ENCODE measurements at places on chromosomes 1 and 21.

DNA sequence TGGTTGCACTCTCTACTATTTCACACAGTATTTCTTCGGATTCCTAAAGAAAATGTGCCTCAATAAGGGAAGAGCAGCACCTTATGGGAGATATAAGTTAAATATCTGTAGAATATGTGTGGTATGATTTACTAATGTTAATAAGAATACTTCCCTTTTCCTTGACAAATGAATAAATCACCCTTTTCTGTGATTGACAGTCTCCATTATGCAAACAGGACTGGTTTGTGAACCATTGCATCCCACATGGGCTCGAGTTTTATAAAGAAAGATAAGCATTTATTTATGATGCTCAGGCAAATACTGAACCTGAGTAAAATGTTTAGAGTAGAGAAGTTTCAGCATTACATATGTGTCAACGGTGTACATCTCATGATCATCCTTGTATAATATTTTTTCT, 587.7 kb upstream of the BRINP3 start:
- no peak for DNase-seq

- no peak for DNase-seq
Observed at GRCh38 chr1:77956464-77956863, 22.4 kb downstream of the FUBP1 start.

- no peak for DNase-seq
Observed at GRCh38 chr21:31830701-31831100, 42.1 kb upstream of the HUNK start.

DNA sequence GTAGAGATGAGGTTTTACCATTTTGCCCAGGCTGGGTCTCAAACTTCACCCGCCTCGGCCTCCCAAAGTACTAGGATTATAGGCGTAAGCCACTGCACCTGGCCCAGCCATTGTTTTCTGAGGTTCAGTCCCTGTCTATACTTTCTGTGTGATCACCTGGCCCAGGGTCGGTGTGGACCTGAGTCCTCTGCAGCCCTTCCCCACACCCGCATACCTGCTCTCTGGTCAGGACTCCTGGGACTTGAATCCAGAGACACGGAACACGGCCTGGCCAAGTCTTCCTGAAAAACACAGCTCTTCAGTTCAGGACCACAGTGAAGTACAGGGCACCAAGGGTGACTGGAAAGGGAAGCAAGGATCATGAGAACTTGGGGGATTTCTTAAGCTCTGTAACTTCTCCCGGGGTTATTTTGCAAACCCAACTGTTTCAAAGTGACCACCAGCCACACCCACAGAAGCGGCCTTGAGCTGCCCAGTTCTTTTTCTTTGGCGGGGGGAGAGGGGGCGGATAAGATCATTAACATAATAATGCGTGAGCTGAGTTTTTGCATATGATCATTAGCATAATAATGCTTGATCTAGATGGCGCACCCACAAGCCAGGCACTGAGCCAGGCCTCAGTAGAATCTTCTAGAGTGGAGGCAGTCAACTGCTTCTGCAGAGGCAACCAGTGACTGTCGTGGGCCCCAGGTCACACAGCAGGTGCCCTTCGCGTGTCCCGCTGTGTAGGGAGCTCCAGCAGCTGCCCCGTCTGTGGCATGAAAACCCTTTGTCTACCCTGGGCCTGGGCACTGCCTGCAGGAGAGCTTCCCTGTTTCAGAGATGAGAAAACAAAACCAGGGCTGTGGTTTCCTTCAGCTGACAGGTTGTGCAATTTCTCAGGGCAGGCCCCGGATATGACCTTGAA, 1.7 kb upstream of the NADK start:
- peak; percentile 38 for DNase-seq

- DNase-seq, result peak; percentile 43
Observed at GRCh38 chr1:21594935-21595897, 73.9 kb downstream of the RAP1GAP start.

DNA sequence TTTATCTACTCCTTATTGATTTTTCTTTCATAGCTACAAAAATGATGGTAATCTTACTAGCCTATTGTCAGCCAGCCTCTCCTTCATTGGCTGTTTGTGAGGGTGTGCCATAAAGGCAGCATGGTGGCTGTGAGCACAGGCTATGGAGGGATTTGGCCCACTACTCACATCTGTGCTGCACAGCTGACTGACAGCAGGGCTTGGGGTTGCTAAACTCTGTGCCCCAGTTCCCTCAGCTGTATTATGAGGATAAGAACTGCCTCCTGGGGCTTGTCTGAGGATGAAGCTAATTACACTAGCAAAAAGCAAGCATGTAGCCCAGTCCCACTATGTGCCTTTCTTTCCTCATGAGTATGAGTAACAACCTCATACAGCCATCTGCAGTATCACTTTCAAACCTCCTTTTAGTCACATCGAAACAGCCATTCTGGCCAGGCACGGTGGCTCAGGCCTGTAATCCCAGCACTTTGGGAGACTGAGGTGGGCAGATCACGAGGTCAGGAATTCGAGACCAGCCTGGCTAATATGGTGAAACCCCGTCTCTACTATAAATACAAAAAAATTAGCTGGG, 66.2 kb downstream of the COQ8A start:
- no peak for DNase-seq

- no peak for DNase-seq
Observed at GRCh38 chr1:208640295-208640694, 396.1 kb upstream of the PLXNA2 start.

GRCh38 chr1:3547055-3548005, 64.0 kb downstream of the MEGF6 start:
- no peak for DNase-seq

- no peak for DNase-seq
Observed at GRCh38 chr1:16886860-16887605, 8.7 kb upstream of the RNU1-2 start.

Measured in stimulated activated effector memory CD8-positive, alpha-beta T cell treated with anti-CD3 and anti-CD28 coated beads, Interleukin-12 subunit alpha, Interleukin-12 subunit beta, amount 100 ng/mL, for 72 hours (primary cell).